ENCODE measurements at places on chromosomes 2 and 18.

DNA sequence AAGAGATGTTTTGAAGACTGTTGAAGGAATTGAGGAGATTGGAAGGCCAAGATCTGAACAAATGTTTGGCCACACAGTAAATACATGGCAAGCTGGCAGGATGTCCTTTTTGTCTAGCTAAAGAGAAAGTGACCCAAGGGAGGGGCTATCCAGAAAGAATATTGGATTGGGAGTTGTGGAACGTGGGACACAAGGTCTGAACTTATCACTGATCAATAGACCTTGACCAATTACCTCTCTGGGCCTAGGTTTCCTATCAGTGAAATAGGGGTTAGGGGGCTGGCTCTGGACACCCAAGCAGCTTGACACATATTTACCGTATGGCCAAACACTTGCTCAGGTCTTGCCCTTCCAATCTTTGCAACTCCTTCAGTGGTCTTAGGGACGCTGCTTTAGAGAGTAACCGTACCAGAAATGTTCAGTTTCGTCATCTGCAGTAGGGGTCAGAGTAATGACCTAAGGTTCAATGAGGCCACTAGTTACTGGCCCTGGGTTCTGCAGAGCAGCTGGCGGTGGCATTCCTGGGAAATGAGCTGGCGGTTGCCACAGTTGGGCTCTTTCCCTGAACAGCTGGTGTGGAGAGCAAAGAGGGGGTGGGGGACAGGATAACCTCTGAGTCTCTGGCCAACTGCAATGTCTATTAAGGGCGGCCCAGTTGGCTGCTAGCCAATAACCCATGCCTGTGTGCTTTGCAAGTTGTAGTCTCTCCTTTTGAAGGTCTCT is 70.1 kb upstream of the STPG4 start:
- DNase-seq: peak; percentile 45

- DNase-seq: no peak
Observed at GRCh38 chr2:188189356-188189755, 102.3 kb upstream of the GULP1 start.

DNA sequence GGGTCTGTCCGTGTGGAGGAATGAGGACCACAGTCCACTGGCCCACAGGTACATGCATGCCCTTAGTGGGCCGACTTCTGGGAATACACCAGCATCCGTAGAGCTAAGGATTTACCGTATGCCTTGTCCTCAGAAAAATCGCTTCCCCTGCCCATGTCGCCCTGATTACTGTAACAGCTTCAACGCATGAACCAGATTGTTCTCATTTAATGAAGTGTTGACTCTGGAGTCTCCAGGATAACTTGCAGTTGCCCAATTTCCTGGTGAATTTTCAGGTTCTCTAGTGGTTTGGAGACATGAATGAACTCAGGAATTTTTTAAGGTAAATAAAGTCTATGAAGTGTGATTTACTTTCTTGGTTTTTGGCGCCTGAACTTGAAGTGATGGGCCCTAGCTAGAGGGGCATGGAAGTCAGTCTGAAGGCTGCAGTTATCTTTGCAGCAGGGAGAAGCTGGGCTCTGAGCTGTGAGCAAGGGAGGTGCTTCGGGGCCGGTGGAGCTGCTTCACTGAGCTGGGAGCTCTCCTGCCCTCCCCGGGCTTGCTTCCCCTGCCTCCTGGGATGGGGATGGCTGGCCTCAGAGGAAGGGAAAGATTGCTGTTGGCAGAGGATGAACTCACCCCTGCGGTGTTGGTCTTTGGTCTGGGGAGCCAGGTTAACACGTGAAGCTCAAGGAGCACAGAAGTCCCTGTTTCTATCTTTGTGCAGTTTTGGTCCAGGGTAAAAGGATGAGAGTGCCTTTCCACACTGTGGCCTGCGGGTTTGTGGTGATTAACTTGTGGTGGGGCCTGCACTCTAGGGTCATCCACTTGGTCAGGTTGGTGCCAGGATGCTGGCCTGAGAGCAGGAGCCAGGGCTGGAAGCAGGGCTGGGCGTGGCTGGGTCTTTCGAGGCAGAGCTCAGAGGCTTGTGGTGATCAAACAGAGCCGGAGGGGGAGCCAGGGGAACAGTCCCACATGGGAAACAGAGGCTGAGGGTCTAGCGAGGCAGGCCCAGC is 28.1 kb downstream of the TCF7L1 start:
- DNase-seq: no peak

DNA sequence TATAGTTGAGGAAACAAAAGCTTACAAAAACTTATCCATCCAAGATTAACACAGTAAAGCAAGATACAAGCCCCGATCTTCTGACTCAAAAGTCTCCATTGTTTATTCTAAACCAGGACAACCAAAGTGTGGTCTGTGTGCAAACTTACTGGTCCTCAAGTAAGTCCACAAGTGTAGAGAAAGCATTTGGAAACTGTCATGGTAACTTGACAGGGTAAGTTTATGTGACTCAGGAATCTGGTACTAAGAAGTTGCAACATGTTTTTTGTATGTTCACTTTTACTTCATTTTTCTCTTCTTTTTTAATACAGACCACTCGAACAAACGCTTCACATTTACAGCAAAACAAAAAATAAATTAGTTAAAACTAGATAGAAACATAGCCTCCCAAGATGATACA is 9.4 kb downstream of the MBD2 start:
- DNase-seq: no peak

DNA sequence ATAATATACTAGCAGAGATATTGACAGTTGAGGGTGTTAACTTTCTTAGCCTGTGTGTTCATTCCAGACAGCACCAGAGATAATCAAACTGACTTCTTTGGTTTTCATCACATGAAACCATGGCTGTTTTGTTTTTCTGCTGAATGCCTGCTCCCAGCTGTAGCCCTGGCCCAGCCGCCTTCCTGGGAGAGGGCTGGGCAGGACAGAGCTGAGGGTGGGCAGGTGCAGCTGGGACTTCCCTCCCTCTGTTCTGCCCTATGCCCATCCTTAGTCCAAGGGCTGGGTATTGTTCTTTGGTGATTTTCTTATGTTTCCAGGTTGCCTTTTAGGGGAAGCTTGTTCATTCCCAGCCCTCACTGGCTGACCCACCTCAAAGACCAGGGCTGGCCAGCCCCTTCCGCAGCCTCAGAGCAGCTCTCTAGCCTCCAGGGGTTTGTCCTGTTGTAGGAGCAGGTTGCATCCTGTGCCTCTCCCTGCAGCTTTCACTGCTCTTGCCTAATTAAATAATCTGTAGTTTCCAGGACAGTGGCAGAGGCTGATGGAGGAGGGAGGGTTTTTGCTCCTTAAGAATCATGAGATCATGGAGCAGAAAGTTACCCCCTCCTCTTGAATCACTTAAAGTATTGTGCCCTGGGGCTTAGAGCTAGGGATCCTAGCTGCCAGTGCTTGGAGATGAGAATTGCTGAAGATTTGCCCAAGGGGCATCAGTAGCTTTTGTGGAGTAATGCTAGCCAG is 61.4 kb downstream of the MTCL1 start:
- DNase-seq: peak; percentile 7

DNA sequence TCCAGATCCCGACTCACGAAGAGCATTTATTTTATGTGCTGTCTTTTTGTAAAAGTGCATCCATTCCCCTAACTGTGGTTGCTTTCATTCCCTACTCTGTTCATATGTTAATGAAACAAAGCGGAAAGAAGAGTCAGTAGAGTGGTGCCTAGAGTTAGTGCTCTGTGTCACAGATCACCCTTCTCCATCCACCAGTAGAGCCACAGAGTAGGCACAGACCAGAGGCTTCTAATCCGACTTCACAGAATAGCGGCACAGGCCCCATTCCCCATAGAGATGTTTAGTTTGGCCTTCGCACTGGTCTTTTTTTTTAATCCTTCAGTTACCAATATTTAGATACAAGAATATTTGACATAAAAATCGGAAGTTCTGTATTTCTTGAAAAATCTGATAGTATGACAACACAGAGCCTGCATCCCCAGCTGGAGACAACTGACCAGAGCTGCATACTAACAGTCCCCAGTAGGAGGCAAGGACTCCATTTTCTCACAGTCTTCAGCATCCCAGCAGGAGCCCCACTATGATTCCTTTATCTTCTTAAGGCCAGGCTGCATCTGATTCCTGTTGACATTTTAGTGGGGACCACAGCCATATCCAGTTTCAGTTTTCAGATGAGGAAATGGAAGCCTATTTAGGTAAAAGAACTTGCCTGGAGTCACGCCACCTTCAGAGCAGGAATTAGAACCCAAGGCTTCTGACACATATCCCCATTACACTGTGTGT is 7.0 kb downstream of the G6PC2 start:
- DNase-seq: peak; percentile 26
